Non-pigmented ciliary epithelial cell (primary cell): ENCODE measurements at places on chromosomes 13 and 19.

DNA sequence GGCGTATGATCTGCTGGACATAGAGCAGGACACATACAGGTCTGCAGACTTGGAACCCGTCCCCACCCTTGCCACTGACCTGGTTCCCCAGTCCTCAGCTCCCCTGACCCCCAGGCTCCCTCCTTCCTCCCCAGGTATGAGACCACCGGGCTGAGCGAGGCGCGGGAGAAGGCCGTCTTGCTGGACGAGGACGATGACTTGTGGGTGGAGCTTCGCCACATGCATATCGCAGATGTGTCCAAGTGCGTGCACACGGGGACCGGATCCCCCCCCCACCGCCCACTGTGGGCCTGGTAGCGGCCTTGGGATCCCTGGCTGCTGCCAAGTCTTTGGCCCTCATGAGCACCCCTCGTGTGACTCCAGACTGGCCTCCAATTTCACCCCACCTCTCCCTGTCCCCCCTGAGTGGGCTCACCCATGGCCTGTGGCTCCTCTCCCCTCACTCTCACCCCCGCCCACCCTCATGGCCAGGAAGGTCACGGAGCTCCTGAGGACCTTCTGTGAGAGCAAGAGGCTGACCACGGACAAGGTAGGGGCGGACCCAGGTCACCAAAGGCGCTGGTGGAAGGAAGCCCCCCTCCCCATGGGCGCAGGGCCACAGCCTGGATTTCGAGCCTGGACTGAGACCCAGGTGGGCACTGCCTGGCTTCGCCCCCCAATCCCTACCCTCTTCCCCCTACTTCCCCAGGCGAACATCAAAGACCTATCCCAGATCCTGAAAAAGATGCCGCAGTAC, 5.6 kb downstream of the STXBP2 start:
- DNase-seq: no peak

DNA sequence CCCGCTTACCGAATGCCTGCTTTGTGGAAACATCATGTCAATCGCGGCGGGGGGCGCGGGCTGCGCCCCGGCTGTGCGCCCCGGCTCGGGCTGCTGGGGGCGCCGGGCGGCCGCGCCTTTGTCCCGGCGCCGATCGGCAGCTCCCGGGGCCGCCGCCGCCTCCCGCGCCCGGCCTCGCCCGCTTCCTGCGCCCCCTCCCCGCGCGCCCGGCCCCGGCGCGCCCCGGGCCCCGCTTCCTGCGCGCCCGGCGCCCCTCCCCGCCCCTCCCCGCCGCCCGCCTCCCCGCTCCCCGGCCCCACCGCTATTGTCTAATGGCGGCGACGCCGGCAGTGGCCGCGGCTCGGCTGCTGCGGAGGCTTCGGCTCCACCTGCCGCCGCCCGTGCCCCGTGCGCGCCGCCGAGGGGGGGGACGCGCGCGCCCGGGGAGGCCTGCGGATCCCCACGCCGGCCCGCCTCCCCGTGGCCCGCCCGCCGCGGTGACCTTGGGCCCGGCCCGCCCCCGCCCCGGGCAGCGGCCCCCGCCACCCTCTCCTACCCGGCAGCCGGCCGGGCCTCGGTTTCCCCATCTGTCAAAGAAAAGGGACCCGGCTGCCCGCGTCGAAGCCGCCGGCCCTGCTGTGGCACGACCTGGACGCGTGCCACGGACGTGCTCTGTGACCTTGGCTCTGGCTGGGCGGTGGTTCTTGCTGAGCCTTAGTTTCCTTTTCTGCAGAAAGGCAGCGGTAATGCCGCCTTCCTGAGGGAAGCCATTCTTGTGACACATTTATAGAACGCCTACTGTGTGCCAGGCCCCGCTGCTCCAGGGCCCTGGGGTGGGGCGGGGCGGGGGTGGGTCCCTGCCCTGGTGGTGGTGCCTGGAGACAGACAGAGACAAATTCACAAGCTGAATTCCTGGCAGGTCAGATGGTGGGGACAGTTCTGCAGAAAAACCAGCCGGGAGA, at the start of gene TLE5:
Gene TLE5, minus strand, starts transcription at position 331 of the 941 bp plus-strand sequence. Its CDS starts 295 bp downstream, at position 36.
- DNase-seq: no peak

- DNase-seq: no peak
These were observed 15.3 kb upstream of the MAP1S start for GRCh38 chr19:17703824-17704463.

GRCh38 chr13:81442904-81443303, 1102.0 kb upstream of the SPRY2 start:
- no peak for DNase-seq

DNA sequence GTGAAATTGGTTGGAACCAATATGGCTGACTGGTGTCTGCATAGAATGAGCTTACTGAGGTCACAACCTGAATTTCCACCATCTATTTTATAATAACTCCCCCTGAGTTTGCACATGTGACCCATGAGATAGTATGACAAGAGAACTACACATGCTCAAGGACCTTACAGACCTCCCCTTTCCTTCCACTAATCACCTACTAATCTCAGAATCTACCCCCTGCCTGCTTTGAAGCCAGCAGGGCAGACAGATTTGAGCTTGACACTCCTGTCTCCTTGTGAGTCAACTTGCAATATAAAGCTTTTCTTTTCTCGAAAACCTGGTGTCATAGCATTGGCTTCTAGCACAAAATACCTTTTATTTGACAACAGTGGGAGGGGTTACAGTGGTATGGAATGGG, 248.4 kb downstream of the RFC3 start:
- no peak for DNase-seq

GRCh38 chr19:19405971-19406877, 749 bp downstream of the GATAD2A start:
- no peak for DNase-seq

DNA sequence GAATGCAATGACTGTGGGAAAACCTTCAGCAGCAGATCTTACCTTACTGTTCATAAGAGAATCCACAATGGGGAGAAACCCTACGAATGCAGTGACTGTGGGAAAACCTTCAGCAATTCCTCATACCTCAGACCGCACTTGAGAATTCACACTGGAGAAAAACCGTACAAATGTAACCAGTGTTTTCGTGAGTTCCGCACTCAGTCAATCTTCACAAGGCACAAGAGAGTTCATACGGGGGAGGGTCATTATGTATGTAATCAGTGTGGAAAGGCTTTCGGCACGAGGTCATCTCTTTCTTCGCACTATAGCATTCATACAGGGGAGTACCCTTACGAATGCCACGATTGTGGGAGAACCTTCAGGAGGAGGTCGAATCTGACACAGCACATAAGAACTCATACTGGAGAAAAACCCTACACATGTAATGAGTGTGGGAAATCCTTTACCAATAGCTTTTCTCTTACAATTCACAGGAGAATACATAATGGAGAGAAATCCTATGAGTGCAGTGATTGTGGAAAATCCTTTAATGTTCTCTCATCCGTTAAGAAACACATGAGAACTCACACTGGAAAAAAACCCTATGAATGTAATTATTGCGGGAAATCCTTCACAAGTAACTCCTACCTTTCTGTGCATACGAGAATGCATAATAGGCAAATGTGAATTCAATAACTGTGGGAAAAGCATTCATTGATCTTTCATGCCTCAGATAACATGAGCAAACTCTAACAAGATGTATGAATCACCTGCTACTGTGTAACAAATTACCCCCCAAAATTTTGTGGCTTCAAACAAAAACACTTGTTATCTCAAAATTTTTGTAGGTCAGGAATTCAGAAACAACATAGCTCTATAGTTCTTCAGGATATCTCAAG, 13.8 kb downstream of the ZNF557 start:
- no peak for DNase-seq

DNA sequence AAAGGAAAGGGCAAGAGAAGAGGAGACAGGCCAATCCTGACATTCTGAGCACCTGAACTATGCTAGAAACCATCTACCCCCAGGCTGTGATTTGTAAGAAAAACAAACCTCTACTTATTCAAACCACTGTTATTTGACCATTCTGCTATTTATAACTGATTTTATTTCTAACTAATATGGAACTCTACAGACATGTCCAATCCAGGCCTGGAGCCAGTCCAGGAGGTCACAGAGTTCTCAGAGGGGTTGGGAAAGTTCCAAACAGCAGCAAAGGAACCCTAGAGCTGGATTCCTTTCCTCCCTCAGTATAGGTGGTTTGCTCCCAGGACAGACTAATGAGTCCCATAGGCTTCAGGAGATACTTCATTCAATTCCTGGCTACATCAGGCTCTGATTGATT, 24.2 kb downstream of the SIAH3 start:
- no peak for DNase-seq

GRCh38 chr19:13796301-13797057, 1.2 kb downstream of the ZSWIM4 start:
- DNase-seq: peak; percentile 82

DNA sequence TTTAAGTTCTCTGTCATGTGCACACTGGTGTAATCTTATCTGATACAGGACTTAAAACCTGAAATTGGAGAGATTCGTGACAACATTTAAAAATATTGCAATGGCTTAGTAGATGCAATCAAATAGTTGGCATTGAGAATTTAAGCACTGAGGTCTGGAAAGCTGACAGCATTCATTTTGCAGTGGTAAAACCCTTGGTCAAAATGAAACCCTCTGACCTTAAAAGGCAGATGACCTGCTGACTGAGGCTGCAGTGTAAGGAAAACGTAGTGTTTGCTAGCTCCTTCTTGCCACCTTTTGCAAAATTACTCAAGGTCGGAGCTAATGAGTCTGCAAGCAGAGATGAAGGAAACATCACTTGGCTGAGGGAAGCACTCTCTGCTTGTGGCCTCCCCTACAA, 150.6 kb downstream of the KCTD12 start:
- no peak for DNase-seq

DNA sequence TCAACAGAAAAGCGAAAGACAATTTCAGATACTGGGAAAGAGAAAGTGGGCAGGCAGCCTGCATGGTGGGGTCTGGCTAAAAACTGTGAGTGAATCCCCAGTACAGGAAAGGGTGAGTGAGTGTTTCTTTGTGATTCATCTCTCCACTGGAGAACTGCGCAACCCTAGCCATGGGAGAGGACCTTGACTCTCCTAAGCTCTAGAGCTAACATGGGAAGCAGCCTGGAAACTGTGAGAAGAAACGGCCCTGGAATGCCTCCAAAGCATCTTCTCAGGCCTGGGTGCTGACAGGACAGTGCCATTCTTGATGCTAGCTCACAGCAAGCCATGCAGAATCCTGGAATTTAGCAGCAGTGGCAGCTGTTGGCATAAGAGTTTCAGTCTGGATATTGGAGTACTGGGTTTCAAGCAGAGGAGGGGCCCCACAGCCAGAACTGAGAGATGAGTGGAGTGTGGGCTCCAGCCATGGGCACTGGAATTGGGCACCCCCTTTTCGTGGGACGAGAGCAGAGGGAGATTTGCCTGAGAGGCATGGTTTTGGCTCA, 18.7 kb upstream of the SLAIN1 start:
- DNase-seq: no peak

DNA sequence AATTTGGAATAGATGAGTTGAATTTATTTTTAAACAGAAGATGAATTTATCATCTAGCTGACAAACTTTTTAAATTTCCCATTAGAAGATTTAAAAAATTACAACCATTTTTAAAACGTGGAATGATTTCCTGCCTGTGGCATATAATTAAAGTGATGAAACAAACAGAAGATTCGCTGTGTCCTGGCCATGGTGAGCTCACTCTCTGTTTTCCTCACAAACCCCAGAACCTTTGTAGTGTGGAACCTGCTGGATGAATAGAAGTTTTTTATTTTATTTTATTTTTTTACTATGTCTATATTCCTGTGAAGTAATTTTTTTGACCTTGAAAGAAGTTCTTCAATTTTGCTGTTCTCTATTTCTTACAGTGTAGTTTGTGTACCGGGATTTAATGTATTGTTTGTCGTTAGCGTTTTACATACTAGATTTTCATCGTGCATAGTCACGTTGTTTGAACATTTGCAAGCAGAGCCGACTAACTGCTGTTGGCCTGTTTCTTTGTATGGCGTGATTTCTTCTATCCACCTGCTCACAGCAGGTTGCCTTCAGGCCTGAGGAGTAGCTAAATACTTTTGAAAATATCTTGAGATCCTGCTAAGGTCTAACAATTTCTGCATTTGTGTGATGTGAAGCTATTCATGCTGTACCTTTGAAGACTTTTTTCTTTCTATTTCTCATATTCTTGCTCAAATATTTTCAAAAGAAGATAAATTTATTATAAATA, 149.2 kb downstream of the GGACT start:
- no peak for DNase-seq
